ENCODE measurements at places on chromosomes 3 and 15. TPM values are rescaled to one million over a fixed set of nuclear protein-coding genes. Genes with fewer than 3 reads are reported as not detected.

The DNAH12 gene
- 0.28 TPM for total RNA-seq

The PSTPIP1 gene
- total RNA-seq = 0.56 TPM

The FGD5 gene
- total RNA-seq = 0.85 TPM

The INKA1 gene
- total RNA-seq = 4.6 TPM

The PRSS50 gene
- total RNA-seq = not detected

The SPESP1 gene
- total RNA-seq = 4.2 TPM

The LIPC gene
- total RNA-seq = under 0.01 TPM

The FETUB gene
- total RNA-seq = not detected

The TM6SF1 gene
- total RNA-seq = 0.85 TPM

The COX17 gene
- total RNA-seq = 21.3 TPM

The ILDR1 gene
- not detected for total RNA-seq

The CD200 gene
- 25.1 TPM for total RNA-seq

The CSPG4 gene
- 70.7 TPM for total RNA-seq

The EPHB1 gene
- 0.56 TPM for total RNA-seq

The ZKSCAN7 gene
- total RNA-seq = 5.2 TPM

The NR2E3 gene
- total RNA-seq = 0.38 TPM

The MNS1 gene
- 4.8 TPM for total RNA-seq

The FOXL2 gene
- total RNA-seq = 0.19 TPM

The CHRNA7 gene
- total RNA-seq = 0.19 TPM

The IGSF10 gene
- under 0.01 TPM for total RNA-seq

The PPP2R3A gene
- total RNA-seq = 11.8 TPM

The PLA1A gene
- total RNA-seq = not detected

The ERC2 gene
- under 0.01 TPM for total RNA-seq

The CCNB2 gene
- 5.1 TPM for total RNA-seq

The MUSTN1 gene
- total RNA-seq = 0.56 TPM

The GCNT3 gene
- total RNA-seq = under 0.01 TPM

The NPHP3 gene
- total RNA-seq = 26.6 TPM

The GRAMD2A gene
- 0.28 TPM for total RNA-seq

The CPA3 gene
- total RNA-seq = not detected

The SCN11A gene
- not detected for total RNA-seq

The FBXL22 gene
- 0.58 TPM for total RNA-seq

The ADAMTS7 gene
- total RNA-seq = 12.8 TPM

Data from regular cardiac myocyte (primary cell).